ENCODE measurements at places on chromosomes 11 and 22.

- no peak for DNase-seq
Measured at GRCh38 chr11:111105566-111105965, 140.0 kb upstream of the POU2AF2 start.

DNA sequence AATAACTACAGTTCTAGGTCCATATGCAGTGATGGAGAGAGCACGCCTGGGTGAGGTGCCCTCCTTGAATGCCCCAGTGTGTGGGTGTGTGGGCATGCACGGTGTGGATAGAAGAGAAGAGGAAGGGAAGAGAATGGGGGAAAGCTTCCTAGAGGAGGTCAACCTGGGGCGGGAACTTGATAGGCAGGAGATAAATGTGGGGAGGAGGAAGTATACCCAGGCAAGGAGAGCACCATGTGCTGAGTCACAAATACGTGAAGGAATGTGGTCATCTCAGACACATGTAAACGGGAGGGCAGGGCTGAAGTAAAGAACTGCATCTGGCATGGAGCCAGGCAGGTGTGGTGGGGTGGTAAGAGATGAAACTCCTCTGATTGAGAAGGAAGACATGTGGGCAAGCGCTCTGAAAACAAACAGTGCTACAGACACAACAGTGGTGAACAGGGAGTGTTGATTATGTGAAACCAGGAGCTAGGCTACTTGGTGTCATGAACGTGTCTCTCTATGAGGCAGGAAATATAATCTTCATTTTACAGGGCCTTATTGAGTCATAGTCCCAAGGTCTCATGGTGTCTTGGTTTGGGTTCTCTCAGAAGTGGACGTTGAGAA, 61.5 kb upstream of the EED start:
- DNase-seq = peak; percentile 55

DNA sequence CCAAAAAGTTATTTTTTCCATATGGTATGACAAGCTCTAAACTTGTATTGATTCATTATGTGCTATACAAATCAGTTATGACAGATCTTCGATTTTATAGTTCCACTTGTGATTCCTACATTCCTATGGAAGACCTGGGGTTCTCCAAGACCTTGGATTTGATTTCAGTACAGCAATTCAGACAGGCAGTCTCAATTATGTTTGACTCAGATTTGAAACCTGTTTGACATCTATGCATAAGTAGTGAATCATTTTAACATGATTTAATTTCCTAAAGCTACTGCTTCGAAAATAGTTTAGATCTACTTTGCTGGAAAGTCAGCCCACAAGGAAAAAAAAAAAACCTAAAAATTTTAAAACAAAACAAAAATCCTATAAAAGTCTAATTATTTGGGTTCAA, 820.4 kb downstream of the LUZP2 start:
- no peak for DNase-seq

GRCh38 chr22:39229688-39230260, 15.0 kb downstream of the PDGFB start:
- DNase-seq = no peak

GRCh38 chr22:37089434-37089833, 20.1 kb downstream of the TMPRSS6 start:
- no peak for DNase-seq

DNA sequence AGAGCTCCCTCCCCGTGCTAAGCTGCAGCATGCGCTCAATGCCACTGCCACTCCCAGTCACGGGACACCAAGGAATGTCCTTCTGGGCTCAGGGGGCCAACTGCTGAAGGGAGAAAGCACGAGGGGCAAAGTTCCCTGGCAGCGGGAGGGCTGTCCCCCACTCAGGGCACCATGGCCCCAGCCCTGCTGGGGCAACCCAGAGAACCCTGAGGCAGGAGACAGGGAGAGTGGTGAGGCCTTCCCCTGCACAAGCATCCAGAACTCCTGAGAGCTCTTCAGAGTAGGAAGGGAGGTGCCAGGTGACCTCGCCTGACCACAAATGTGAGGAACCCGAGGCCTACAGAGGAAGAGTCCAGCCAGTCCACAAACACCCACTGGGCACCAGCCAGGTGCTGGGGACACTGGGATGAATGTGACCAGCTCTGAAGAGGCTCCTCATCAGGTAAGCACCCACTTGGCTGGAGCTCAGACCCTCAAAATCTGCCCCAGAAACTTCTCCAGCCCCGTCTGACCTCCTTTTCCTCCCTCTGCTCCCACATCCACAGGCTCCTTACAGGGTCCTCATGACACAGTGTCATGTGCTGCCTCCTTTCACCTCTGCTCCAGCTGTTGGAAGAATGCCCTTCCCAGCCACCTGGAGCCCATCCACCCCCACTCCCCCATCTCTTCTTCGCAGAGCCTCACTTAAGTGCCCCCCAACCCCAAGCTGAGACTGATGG, 15.6 kb downstream of the GDPD5 start:
- DNase-seq = no peak
